ENCODE measurements at places on chromosomes 16 and 17.

- DNase-seq: no peak
Observed at GRCh38 chr17:68346448-68346847, 55.2 kb downstream of the ARSG start.

- no peak for DNase-seq
Observed at GRCh38 chr16:318628-319027, 33.9 kb downstream of the AXIN1 start.

DNA sequence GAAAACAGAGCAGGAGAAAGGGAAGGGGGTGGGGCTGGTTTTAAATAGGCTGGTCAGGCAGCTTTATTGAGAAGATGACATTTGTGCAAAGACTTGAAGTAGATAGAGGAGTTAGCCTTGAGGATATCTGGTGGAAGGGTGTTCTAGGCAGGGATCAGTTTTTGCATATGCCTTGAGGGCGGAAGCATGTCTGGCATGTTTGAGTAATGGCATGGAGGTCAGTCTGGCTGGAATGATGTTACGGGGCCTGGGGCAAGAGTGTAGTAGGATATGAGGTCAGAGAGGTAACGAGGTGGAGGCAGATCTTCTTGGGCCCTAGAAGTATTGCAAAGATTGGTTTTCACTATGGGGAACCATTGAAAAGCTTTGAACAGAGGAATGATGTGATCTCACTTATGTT lies 4.8 kb downstream of the RABEP1 start:
- no peak for DNase-seq

DNA sequence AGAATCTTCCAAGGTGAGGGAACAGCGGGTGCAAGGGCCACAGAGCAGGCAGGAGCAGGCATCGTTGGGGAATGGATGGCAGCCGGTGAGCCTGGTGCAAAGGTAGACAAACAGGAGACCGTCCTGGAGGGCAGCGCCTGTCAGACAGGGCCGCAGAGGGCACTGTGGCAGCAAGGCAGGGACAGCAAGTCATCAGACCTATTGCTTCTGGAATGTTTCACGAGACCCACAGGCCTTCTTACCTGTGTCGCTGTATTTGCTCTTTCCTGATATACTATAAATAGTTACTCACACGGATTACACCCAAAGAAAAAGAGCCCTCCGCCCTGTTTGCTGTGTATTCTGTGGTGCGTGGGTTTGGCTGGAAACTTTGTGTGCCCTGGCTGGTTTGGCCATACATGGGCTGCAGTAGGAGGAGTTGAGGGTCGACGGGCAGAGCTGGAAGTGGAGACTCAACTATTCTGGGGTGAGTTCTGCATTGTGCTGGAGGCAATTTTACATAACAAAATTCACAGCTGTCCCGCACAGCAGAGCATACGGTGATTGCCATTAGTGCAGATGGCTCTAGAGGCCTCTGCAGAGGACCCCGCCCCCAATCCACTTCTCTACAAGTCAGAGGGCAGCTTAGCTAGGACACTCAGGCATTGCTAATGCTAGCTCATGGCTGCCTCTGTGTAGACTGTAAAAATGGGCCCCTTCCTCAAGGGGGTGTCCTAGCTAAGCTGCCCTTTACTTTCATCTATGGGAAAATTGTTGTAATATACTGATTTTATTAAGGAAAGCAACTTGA lies 18.6 kb upstream of the POLR3E start:
- DNase-seq: no peak

DNA sequence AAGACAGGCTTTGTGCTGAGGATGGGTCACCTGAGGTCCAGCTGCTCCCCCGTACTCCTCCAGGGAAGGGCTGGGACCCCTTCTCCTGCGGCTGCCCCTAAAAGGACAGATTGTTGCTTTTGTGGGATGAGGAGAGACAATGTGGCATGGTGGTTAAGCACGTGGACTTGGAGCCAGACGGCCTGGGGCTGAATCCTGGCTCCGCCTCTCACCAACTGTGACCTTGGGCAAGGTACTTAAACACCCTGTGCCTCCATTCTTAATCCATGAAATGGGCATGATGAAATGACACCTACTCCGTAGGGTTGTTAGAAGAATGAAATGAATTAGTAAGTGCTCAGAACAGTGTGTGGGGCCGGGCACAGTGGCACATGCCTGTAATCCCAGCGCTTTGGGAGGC lies 39.6 kb upstream of the PLCG2 start:
- DNase-seq: no peak

DNA sequence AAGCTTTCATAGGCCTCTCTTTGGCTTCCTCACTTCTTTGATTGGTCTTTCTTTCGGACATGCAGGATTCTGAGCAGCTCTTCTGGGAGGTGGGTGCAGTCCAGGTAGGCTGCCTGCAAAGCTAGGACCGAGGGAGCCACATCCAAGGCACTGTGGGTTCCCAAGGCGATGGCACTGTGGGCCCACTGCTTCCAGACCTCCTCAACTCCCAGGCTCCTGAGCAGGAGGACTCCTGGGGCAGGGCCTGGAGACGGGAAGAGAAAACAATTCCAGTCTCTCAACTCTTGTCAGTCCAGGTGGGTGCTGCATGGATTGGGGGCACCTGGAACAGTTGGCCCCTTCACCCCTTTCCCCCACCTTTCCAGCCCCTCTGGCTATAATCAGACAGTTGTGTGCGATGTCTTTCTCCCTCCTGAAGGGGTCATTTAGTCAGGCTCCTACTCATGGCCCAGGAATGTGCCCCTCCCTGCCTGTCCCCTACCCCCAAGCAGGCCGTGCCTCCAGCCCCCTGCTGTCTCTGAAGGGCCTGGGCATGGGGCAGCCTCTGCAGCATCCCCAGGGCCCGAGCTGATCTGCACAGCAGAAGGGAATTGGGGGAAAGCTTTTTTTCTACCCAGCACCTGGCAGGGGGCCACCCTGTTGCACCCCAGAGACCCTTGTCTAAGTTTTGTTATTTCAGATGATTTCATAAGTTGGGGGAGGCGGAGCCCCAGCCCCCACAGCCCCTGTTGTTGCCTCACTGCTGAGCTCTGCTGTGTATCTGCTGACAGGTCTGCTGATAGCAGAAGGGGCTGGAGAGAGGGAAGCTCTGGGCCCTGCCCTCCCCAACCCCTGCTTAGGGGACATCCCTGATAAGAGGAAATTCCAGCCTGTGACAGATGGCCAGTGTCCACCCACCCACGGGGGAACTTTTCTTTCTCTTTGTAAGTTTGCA lies 330.3 kb downstream of the SEC14L1 start:
- DNase-seq: no peak

DNA sequence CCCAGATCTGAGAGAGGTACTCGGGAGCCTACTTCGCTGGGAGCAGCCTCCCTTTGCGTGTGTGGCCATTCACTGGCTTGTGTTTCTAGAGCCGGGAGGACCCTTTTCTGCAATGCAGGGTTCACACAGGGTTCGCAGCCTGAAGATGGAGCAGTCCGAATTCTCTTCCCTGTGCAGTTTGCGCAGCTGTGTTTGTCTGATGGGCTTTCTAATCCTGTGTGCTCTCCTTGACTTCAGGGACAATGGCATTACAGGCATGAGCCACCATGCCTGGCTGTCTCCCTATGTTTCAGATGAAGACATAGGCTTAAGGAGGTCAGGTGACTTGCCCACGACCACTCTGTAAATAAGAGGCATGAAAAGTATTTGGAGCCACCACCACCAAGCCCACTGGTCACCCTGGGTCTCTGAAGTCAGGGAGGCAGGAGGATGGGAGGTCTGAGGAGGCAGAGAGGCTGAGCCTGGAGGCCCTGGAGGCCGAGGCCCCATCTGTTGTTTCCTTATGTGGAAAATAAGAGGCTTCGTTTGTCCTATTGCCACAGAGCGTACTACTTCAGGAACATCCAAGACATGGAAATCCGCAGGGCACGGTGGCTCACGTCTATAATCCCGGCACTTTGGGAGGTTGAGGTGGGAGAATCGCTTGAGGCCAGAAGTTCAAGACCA lies 5.0 kb upstream of the STH start:
- DNase-seq: no peak

- peak; percentile 54 for DNase-seq
Observed at GRCh38 chr17:21676281-21677111, 15.8 kb upstream of the KCNJ18 start.

DNA sequence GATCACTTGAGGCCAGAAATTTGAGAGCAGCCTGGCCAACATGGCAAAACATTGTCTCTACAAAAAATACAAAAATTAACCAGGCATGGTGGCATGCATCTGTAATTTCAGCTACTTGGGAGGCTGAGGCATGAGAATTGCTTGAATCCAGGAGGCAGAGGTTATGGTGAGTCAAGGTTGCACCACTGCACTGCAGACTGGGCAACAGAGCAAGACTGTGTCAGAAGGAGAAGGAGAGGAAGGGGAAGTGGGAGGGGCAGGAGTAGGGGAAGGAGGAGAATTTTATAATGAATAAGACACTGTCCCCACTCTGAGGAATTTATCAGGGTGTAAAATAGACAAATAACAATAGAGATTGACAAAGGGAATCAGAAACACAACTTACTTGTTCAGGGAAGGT lies 440.6 kb upstream of the DYNLRB2 start:
- no peak for DNase-seq

DNA sequence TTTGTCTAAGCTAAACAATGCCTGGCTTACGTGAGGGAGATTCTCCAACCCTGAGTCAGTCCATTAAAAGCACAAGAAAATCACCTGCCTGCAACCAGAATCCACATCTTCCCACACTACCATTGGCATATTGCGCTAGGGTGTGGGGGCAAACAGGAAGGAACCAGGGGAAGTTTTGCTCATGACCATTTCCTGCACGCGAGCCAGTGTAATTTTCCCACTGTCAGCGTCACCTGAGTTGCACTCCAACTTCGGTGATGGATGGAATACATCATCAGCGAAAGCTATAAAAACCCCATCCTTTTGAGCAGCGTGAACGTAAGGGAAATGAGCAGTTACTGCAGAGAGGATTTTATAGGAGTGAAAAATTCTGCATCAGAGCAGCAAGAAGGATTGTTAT lies 167.9 kb upstream of the NOL11 start:
- DNase-seq: no peak

GRCh38 chr17:62796291-62796690 lies 11.8 kb downstream of the MARCHF10 start:
- DNase-seq: no peak

Measured in SW480 (cell line).